EH (cell line): ENCODE measurements at places on chromosomes 7 and 10.

- DNase-seq, result no peak
Measured at GRCh38 chr7:50591480-50592438, 26.6 kb upstream of the DDC start.

- DNase-seq, result no peak
Measured at GRCh38 chr10:76879116-76879913, 758.3 kb downstream of the KCNMA1 start.

DNA sequence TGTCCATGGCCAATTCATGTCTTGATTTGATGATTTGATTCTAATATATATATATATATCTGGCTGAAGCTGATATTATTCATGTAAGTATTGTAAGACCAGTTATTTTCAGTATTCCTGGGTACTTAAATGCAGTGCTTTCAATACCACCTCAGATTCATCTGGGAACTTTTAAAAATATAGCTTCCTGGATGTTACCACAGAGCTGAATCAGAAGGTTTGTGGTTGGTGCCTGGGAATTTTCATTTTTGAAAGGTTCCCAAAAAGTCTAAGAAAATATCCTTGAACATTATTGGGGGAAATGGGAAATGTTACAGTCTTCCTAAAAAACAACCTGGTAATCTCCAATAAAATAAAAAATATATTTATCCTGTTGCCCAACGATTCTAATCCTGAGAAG lies 10.7 kb upstream of the PPP3CB start:
- DNase-seq, result peak; percentile 55

DNA sequence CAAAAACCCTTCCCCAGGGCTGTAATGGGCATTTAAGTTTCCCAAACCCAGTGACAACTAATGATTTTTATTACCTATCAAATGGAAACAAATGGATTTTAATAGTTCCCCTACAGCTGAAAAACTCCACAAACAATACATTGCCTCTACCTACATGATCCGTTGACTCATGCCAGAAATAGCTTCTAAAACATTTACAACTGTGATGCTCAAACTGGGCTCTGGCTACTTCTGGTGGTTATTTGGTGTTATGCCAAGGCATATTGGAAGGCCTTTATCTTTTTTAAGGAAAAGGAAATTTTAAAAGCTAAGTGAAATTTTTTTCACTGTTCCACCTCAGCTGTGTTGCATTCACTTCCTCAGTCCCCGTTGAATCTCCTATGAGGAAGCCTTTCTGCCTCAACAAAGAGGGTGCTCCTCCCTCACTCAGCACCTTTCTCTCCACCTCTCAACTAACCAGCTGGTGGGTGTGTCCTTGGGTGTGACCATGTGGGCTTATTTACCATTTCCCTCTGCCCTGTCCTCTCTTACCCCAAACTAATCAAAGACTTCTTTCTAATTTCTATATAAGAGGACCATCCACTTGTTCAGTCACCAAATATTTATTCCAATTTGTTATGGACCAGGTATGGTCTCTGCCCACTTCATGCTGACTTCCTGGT lies 82.9 kb downstream of the PRTFDC1 start:
- DNase-seq, result peak; percentile 62

DNA sequence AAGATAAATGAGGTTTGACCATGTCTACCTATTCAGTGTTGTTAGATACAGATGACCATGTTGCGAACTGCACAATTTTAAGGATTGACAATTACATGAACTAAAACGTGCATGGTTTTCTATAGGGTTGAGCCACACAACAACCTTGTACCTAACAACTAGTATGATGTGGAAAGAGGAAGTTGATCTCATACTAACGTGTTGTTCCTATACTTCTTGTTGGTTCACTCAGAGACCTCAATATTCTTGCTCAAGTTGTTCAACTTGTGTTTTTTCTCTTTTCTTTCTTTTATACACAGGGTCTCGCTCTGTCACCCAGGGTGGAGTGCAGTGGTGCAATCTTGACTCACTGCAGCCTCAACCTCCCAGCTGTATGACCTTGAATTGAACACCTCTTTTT lies 6.1 kb upstream of the KEL start:
- no peak for DNase-seq

GRCh38 chr7:35329026-35329425 lies 75.1 kb upstream of the TBX20 start:
- DNase-seq, result no peak

DNA sequence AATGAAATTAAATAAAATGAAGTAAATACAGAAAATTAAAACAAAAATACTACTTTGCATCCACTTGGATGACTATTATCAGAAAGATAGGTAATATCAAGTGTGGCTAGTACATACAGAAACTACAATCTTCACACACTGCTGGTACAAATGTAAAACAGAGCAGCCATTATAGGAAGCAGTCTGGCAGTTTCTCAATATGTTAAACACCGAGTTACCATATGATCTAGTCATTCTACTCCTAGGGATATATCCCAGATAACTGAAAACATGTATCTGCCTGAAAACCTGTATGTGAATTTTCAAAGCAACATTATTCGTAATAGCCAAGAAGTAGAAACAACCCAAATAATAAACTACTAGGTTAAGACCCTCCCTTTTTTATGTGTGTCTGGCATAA lies 33.4 kb downstream of the LARP4B start:
- DNase-seq, result no peak

DNA sequence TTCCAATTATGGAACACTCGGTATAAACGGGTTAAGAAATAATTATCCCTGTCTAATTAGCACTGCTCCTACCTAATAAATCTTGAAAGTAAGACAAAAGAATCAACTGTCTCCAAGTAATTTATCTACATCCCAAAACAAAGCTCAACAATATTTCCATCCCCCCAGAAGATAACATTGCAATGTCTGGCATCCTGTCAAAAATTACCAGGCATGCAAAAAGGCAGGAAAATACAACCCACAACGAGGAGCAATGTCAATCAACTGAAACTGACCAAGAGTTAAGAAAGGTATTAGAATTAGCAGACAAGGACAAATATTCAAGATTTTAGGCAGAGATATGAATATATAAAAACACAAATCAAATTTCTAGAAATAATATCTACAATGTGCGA lies 84.5 kb upstream of the SVIL start:
- DNase-seq, result no peak

DNA sequence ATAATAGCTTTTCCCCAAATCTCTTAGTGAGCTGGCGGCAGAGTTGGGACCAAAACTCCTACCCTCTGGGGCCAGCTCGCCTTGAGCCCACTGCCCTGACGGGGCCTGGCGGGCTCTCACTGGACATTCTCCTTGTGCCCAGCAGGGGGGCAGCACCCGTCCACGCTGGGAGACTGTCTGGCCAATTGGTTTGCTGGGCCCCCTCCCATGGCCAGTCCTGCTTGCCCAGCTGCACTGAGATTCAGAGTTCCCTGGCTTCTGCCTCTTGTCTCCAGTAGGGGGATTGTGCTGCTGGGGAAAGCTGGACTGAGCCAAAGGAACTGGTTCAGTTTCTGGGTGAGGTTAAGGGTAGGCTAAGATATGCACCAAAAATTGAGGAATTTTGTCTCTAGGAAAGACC lies 59.8 kb downstream of the RAMP3 start:
- peak; percentile 8 for DNase-seq

GRCh38 chr10:122190176-122190943 lies 80.7 kb upstream of the BTBD16 start:
- peak; percentile 83 for DNase-seq

- DNase-seq, result peak; percentile 100
Measured at GRCh38 chr7:94394437-94395140, at the start of gene COL1A2. Gene COL1A2 (plus strand): TSS chr7:94394895. CDS start chr7:94395032, 137 bp downstream.

GRCh38 chr10:50395851-50396250 lies 144.5 kb upstream of the ASAH2 start:
- no peak for DNase-seq

DNA sequence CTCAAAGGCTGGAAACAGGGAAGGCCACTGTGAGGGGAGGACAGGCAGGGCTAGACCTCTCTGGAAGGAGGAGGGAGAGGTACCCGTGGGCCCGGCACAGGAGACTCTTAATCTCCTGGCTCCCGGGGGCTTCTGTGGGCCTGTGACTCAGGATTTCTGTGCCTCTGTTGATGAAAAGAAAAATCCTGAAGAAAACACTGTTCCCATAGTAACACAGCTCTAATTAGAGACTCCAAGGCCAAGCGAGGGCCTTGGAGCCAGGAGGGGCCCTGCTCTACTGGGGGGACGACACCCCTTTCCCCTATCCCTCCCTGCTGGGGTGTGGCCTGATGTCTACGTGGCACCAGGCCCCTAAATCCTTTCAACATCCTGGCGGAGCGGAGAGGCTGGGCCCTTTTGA lies 174.1 kb upstream of the TNRC18 start:
- peak; percentile 41 for DNase-seq

DNA sequence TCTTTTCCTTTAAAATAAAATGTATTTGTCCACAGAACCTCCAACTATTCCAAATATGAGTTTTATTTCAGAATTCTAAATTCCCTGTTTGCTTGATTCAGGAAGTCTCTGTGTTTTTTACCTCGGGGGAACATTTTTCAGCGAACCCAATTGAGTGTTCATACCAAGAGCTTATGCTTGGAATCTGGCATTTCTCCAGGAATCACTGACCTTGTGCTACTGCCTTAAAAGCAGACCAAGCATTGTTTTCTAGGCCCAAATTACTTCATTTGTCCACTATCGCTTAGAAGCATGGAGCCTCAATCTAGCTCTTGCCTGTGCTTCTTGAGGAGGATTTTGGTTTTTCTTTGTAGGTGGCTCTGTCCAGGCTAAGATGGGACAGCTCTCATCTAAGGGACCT lies 59.4 kb downstream of the EBLN1 start:
- no peak for DNase-seq

- DNase-seq, result peak; percentile 39
Measured at GRCh38 chr7:97043281-97043680, 18.6 kb upstream of the DLX5 start.

GRCh38 chr7:42984137-42984536 lies 52.0 kb downstream of the MRPL32 start:
- DNase-seq, result no peak

- no peak for DNase-seq
Measured at GRCh38 chr7:12422554-12423320, 19.1 kb upstream of the VWDE start.

- no peak for DNase-seq
Measured at GRCh38 chr10:5570007-5570655, 45.4 kb downstream of the CALML3 start.

DNA sequence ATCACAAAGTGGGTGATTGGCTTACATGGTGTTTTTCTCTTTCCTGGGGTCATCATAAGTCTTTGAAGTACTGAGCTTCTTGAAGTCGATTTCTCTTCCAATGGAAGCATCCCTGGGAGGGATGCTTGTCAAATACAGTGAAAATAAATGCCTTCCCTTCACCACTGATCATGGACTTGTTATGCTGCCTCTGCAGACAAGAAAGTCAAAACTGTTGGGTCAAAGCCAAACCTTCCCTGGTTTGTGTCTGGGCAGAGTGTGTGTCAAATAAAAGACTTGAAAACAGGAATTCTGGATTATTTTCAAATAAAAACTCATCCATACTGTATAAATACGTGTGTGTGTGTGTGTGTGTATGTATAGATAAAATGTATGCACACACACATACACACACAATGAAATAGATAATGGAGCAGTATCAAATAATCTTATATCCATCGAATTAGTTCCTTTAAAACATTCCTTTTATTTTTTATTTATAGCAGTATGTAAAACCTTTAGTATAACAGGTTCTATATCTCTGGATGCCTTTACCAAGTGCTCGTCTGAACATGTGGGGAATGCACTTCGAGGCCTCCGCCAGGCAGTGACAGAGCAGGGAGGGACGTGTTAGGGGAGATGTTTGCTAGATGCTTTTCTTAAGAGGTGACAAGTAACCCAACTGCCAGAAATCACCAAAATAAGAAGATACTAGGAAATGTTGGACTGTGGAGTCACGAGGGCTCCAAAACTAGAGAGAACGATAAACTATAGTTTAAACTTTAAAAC lies 27.2 kb upstream of the WNT16 start:
- DNase-seq, result peak; percentile 45

GRCh38 chr10:106609470-106610266 lies 554.8 kb downstream of the SORCS1 start:
- DNase-seq, result peak; percentile 60

DNA sequence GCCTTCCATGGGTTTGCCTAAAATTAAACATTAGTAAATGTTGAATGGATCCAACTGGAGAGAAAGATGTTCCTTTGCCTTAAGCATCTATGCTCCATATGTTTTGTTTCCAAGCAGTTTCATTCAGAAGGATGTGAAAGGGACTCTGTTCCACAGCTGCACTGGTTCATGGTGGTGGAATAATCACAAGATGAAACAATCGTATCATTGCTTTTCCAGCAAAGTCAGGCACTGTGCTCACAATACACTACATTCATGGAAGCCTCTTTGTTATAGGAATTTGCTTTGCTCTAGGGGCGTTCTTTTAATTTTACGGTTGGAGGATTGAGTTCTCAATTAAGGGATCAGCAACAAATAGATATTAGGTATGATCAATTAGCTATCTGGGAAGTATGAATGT lies 33.8 kb downstream of the RAMP3 start:
- no peak for DNase-seq

DNA sequence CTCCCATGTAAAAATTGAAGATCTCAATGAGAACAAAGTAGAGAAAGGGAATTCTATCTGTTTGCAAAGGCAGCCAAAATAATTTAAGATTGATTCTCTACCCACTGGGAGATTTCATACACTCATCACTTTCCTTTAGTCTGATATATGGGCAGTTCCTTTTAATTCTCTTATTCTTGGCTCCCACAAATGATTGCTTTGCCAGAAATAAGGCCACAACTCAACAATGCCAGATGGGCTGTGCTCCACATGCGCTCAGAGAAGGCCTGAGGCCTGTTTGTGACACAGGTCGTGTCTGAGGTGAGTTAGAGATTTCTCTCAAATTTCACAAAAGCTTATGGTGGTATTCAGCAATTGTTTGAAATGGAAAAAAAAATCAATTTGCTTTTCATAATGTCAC lies 501.9 kb upstream of the SEMA3D start:
- DNase-seq, result no peak

DNA sequence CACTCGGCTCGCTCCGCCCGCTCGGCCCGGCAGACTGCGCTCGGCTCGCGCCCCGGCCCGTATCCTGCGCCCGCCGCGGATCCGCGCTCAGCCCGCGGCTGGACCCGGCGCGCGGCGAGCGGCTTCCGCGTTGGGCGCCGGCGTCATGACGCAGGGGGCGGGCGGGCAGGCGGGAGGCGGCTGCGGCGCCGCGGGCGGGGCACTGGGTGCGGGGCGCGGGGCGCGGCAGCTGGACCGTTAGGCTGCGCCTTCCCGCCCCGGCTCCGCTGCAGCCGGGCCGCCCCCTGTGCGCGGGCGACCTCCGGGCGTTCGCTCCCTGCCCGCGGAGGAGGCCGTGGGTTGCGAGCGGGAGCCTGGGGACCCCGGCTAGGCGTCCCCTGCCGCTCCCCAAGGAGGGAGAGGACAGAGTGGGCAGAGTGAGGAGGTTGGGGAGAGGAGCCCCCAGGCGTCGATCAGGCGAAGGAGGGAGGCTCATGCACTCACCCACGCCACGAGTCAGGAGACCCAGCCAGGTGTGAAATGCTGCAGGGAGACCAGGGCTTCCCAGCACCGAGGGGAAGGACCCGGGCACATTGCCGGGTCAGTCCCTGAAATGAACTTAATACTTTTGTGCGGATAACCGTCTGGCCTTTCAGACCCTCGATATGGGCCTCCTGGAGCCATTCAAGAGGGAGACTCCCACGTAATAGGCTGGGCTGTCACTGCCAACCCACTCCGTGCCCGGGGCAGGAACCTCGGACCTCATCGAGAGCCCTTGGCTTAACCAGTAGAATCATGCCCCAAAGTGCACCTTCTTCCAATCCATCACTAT lies at the start of gene PIP4K2A:
PIP4K2A (minus strand) TSS at position 100 of the 811 bp plus-strand sequence. CDS start 252 bp downstream, outside the sequence.
- DNase-seq, result peak; percentile 79

- DNase-seq, result no peak
Measured at GRCh38 chr10:48999346-48999745, 59.7 kb upstream of the LRRC18 start.
